Effector CD4-positive, alpha-beta T cell (primary cell): ENCODE measurements at places on chromosomes 1 and 21.

- DNase-seq = no peak
Observed at GRCh38 chr1:163820226-163820625, 498.5 kb downstream of the NUF2 start.

DNA sequence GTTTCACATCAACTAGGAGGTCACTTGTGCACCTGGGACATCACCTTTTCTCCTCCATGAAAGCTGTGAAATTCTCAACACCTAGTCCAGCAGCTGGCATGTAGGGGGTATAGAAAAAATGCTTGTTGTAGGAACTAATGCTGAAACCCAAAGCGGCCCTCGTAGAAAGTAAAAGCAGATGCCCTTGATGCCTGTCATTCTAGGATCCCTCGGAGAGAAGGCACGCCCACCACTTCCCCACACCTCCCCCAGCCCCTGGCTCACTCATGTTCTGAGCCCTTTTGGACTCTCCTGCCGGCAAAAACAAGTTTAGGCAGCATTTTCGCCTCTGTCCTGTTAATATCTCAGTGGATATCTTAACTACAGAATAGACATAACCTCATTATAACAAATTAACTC is 36.5 kb downstream of the RIPK4 start:
- DNase-seq = no peak

- no peak for DNase-seq
Observed at GRCh38 chr1:178092878-178093493, 918 bp upstream of the RASAL2 start.

- DNase-seq = no peak
Observed at GRCh38 chr1:112992780-112993179, 36.8 kb upstream of the SLC16A1 start.

DNA sequence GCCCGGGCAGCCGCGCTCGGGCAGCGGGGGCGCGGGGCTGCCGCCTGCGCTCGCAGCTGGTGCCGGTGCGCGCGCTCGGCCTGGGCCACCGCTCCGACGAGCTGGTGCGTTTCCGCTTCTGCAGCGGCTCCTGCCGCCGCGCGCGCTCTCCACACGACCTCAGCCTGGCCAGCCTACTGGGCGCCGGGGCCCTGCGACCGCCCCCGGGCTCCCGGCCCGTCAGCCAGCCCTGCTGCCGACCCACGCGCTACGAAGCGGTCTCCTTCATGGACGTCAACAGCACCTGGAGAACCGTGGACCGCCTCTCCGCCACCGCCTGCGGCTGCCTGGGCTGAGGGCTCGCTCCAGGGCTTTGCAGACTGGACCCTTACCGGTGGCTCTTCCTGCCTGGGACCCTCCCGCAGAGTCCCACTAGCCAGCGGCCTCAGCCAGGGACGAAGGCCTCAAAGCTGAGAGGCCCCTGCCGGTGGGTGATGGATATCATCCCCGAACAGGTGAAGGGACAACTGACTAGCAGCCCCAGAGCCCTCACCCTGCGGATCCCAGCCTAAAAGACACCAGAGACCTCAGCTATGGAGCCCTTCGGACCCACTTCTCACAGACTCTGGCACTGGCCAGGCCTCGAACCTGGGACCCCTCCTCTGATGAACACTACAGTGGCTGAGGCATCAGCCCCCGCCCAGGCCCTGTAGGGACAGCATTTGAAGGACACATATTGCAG is 3.0 kb downstream of the ARTN start:
- no peak for DNase-seq

DNA sequence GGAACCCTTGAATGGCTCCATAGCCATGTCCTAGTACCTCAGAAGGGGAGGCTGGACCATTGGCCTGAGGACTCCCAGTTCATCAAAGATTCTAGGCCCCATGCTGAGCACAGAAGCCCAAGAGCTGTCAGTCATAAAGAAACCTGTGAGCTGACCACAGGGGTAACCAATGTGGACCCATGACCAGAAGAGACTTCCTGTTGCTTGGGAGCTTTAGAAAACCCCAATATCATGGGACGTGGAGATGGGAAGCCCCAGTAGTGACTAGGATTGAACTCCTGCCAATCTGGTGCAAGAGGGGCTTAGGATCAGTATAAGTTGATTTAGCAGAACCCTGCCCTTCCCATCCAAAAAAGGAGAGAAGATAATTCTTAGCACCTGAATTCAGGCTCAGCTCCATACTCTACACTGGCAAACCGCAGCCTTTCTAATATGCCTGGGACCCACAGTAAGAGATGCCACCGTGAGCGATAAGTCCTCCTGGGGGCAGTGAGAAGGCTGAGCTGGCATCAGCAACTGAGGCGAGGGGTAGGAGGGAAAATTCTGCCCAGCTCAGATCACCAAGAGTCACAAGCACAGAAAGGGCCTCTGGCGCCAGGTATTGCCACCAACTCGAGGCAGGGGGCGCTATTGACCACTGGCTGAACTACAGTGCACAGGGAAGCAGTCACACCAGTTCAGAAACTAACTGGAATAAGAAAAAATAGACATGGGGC is 108.9 kb downstream of the CAPN8 start:
- DNase-seq = no peak

GRCh38 chr1:241837901-241838300 is 10.1 kb upstream of the EXO1 start:
- no peak for DNase-seq

GRCh38 chr21:46461909-46462308 is 3.2 kb downstream of the DIP2A start:
- DNase-seq = no peak

GRCh38 chr1:45187725-45188124 is 18.7 kb downstream of the ZSWIM5 start:
- DNase-seq = no peak

GRCh38 chr1:26317612-26318337 is at the start of gene CD52:
Gene CD52, plus strand, starts transcription at chr1:26317958. Its CDS starts 60 bp downstream, at chr1:26318018.
- DNase-seq = peak; percentile 69

- DNase-seq = no peak
Observed at GRCh38 chr1:27724961-27725373, 794 bp upstream of the FAM76A start.

DNA sequence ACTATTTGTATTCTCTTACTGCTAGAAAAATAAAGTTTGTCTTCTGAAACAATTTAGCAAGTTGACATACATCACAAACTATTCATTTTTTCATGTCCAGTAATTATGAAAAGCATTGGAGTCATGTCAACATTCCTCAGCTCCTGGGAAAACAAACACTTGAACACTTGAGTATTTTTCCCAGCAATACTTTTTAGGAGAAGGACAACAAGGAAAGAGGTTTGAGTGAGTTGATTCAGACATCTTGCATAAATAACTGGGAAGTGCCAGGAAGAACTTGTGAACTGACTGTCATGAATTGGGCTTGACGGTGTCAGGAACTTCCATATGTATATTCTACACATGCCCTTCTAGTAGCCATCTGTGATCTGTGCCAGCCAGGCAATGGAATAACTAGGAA is 195.6 kb downstream of the HMCN1 start:
- no peak for DNase-seq

GRCh38 chr1:18766328-18766727 is 93.1 kb downstream of the TAS1R2 start:
- DNase-seq = no peak

DNA sequence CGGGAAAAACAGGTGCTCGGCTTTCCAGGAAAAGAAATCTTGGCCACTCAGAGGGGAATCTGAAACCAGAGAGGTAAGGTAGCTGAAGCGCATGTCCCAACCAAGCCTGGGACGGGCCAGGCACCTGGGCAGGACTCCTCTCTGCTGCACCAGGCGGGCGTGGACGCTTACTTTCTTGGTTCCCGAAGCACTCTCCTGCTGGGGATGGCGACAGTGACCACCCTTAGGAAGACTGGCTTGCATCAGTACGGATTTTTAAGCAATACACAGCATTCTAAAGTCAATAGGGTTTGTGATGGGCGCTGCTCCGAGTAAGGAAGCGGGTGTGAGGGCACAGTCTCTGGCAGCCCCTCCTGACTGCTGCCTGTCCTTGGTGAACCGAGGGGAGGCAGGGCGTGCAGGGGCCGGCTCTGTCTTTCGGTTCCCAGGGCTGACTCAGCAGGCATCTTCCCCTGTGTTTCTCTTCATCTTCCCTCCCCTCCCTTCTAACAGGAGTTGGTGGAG is 74.9 kb upstream of the ANGPTL1 start:
- no peak for DNase-seq

GRCh38 chr1:33169290-33170055 is 12.4 kb downstream of the TRIM62 start:
- no peak for DNase-seq

DNA sequence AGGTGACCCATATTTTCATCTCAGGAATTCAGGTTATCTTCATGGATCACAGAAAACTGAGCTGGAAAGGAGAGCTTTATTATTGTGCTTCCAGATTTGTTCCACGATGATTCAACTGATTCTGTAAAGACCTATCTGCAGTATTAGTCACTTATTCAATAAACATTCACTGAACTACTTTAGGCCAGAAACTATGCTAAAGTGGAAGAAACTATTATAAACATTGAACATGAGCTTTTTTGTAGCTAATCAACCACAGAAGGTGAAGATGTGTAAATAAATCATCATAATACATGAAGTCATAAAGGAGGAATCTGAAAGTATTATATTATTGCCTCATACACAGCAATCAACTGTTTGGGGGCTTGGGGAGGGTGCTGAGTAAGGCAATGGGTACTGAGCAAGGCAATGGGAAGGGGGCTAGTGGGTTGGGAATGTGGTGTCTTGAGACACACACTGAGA is 30.6 kb upstream of the EXO1 start:
- DNase-seq = no peak

- no peak for DNase-seq
Observed at GRCh38 chr1:178354816-178355215, 141.9 kb downstream of the CLEC20A start.

DNA sequence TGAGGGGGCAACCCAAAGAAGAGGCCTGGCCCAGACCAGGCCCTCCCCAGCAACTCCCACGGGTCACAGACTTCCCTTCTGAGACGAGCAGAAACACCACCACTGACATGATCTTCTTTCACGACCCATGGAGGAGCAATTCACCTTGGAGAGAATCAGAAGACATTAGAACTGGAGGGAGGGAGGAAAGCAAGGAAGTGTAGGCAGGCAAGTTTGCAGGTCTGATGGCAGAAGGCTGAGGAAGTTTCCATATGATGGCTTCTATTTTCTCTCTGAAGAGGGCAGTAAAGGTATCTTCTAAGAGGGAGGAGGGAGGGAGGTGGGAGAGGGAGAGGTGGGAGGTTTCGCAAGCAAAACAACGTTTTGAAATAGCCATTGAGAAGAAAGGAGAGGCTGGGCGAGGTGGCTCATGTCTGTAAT is 1.4 kb upstream of the UBXN10 start:
- DNase-seq = no peak

DNA sequence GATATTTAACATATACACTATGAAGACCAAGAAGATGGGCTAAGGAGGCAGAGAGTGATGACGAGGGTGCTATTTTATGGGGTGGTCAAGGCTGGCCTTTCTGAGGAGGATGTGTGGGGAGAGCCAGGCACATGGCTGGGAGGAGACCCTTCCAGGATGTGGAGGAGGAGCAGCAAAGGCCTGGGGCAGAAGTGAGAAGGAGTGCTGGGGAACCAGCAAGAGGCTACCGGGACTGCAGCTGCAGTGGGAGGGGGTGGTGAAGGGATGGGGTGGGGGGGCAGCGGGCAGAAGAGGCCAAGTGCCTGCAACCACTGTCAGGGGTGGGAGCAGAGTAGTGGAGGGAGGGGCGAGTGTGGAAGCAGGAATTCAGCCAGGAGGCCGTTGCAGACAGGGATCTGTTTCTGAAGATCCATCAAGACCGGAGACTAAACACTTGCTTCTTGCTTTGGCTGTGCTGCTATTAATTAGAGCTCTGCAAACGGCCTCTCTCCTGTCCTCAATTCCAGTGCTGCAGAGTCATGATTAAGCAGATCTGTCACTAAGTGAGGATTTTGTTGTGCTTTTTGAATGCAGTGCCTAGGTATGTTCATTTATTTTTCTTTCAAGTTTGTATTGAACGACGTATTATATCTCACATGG is 89.9 kb downstream of the IER5 start:
- DNase-seq = no peak

GRCh38 chr1:198499588-198499987 is 40.9 kb downstream of the ATP6V1G3 start:
- DNase-seq = no peak

GRCh38 chr1:235156265-235156664 is 4.8 kb downstream of the RBM34 start:
- no peak for DNase-seq

DNA sequence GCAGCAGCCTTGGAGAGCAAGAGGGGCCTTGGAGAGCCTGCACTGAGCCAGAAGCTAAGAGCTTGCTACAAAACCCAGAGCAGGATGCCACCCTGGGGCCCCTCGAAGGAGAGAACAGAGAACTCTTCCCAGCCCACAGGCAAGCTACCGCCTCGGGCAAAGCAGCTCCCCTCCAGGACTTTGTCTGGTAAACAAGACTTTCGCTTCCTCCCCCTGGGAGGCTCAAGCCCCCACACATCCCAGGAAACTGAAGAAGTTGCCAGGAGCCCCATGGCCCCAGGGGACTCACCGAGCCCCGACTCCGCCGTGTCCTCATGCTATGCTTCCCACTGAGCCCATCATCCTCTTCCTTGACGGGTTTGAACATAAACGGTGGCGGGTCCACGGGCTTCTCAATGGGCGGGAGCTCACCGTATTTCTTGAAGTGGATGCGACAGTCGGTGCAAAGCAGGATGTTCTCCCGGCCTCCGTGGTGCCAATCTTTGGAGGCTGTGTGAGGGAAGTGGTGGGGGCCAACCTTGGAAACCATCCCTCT is 45.9 kb downstream of the SLC45A1 start:
- no peak for DNase-seq

DNA sequence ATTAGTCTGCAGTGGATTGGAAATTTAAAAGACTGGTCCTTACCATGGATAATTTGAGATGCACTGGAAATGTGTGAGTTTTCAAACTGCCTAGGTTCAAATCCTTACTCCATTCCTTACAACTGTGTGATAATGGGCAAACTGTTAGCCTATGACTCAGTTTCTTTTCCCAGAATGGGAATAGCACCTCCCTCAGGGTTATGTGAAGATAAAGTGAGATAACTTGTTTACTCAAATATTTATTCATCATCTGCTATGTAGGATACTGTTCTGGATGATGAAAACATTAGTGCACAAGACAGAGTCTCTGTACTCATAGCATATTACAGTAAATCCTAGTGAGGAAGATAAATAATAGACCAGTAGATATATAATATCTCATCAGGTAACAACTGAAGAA is 28.6 kb downstream of the LRIG2 start:
- no peak for DNase-seq
